ENCODE measurements at places on chromosomes 7 and 10.

GRCh38 chr10:117442944-117443685 is 67.9 kb upstream of the PDZD8 start:
- peak; percentile 5 for DNase-seq

DNA sequence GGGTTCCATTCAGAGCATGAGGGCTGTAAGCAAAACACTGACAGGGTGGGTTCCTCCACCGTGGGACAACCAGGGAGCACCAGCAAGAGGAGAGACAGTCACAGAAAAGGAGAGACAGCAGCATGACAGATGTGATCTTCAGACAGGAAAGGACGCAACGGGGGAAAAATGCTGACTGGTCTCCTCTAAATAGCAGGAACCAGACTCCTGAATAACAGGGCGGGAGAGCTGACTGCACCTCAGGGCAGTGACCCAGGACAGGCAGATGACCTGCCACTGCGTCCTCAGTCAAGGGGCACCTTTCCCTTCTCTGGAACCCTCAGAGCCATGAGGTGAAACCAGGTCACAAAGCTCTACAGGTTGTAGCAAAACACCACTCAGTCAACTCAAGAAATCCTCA is 37.0 kb downstream of the CDCA7L start:
- DNase-seq: no peak

DNA sequence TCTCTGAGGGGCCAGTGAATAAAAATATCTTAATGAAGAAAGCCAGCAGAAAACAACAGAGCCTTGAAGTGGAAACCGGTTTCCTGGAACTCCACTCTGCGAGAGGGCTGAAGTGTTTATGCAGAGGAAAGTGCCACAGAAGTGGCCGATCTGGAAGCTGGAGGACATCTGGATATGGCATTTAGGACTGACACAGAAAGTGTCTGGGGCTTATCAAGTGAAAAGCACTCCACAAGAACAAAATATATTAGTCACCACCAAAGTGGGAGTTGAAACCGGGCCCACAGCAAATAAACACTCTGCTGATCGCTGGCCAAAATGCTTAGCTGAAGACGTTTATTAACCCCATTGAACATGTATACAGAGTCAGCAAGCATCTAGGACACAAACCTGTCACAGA is 7.8 kb downstream of the NOD1 start:
- peak; percentile 16 for DNase-seq

DNA sequence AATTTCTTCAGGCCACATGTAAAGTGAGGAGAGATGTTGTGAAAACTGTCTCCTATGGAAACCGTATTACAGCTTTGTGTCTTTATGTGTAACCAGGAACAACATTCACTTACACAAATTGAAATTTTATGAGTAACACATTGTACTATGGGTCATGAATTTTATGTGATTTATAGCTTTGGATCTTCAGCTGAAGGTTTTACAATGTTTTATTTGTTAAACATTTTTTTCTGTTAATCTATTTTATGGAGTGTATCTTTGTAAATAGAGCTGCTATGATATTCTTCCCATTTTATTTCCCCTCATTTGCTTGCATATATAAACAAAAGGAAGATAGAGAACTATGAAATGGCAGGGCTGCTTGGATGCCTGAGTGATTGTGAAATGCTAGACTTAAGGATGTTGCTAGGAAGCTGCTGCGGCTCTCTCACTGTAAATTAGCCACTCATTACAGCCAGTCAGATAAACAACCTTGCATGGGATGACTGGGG is 104.5 kb upstream of the PCLO start:
- no peak for DNase-seq

GRCh38 chr7:50505553-50506210 is 55.5 kb upstream of the FIGNL1 start:
- DNase-seq: no peak
